ENCODE measurements at places on chromosomes 5 and 9. TPM values are rescaled to one million over a fixed set of nuclear protein-coding genes. Genes with fewer than 3 reads are reported as not detected.

Gene PCDHB11
- total RNA-seq = 1.4 TPM

Gene MSMP
- not detected for total RNA-seq

Gene CRB2
- total RNA-seq = 0.92 TPM

Gene REEP2
- total RNA-seq = 0.55 TPM

Gene RBM22
- total RNA-seq = 29.3 TPM

Gene MGAT4B
- total RNA-seq = 474 TPM

Gene C1QTNF3
- total RNA-seq = 3.8 TPM

Gene SAXO1
- not detected for total RNA-seq

Gene ZCCHC9
- total RNA-seq = 15.9 TPM

Gene PPIC
- 79.8 TPM for total RNA-seq

Gene SPATA31D3
- not detected for total RNA-seq

Gene NMUR2
- not detected for total RNA-seq

Gene TMC1
- 0.28 TPM for total RNA-seq

Gene SHC3
- total RNA-seq = 1.6 TPM

Gene ROR2
- 6.2 TPM for total RNA-seq

Gene KIAA0825
- 1.8 TPM for total RNA-seq

Gene LCP2
- total RNA-seq = 15.5 TPM
